ENCODE measurements at places on chromosomes 12 and 14.
A peak's percentile ranks its signal among the peaks of the same experiment; 100 is the strongest.

- DNase-seq: no peak
These were observed 33.3 kb upstream of the MSI1 start for GRCh38 chr12:120402217-120402616.

GRCh38 chr14:69042787-69043444, 63.8 kb upstream of the ACTN1 start:
- peak; percentile 6 for DNase-seq

- DNase-seq: no peak
These were observed 203.7 kb downstream of the CACNA1C start for GRCh38 chr12:2256453-2256852.

DNA sequence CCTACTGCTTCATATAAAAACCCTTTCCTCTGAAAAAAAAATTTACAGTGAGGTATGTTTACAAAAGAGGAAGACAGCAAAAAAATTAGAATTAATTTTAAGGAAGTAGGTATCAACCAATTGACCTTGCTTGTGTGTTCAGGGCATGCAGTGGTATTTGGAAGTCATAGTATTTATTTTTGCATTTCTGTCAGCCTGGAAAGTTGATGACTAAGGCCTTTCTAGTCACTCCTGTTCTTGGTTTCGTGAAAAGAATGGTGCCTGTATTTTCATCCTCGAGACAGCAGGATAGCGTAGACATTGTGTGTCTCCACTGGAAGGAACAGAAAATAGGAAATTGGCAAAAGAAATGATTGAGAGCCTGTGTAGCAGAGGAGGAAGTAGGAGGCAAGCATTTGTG, 24.5 kb downstream of the SLC16A7 start:
- DNase-seq: no peak

DNA sequence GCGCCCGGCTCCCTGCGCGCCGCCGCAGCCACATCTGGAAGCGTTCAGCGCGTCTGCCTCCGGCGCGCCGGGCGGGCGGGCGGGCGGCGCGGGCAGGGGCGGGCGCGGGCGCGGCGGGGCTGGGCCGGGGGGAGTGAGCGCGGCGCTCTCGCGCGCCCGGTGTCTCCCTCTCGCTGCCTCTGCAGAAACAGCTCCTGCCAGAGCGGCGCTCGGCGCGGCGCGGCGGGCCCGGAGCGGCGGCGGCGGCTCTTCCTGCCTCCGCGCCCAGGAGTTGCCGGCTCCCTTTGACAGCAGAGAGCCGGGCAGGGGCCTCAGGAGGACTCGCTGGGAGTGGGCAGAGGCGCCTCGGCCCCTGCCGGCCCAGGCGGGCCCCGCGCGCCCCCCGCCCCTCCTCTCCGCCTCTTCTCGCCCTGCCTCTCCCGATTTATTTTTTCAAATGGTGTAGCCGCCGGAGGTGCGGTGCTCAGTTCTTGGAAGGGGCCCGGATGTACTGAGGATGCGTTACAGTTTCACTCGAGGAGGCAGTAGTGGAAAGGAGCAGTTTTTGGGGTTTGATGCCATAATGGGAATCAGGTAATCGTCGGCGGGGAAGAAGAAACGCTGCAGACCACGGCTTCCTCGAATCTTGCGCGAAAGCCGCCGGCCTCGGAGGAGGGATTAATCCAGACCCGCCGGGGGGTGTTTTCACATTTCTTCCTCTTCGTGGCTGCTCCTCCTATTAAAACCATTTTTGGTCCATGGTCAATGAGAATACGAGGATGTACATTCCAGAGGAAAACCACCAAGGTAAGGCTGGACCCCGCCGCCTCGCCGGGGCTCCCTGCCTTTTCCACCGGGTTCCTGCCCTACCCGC, at the start of gene CACNA1C:
Gene CACNA1C, plus strand, starts transcription at position 162 of the 853 bp plus-strand sequence. Its CDS starts 576 bp downstream, at position 738.
- DNase-seq: peak; percentile 33

- no peak for DNase-seq
These were observed 36.6 kb downstream of the TC2N start for GRCh38 chr14:91830777-91831176.

DNA sequence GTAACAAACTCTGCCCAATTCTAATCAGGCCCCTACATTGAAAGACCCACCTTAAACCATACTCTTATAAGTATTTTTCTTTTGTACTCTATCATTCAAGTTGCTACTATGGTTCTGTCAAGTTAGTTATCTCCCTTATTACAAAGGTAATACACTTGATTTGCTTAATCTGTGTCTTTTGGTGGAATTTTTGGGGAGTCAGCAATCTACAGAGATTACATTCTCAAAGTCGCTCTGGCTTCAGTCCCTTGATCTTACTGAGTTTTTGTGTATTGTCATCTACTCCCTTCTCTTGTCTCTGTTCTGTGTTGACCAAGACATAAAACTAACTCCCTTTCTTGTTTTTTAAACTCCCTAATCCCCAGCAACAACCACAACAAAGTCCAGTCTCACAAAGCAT, 353.1 kb downstream of the LRIG3 start:
- DNase-seq: no peak

DNA sequence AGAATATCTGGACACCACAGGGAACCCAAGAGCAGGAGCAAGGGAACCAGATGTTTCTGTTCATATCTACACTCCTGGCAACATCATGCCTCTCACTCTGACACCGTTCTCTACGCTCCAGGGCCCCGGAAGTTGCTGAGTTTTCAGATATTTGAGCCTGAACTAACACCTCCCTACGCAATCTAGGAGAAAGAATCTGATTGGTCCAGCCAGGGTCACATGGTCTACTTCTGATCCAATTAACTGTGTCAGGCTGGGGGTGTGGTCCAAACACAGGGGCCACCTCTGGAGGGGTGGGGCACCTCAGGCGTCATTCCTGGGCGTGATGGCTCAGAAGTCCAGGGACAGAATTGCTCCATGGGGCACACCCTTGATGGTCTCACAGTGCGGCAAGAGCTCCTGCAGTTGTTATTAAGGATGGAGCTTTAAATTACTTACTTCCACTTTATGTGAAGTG, 165.5 kb downstream of the PTPN11 start:
- no peak for DNase-seq

GRCh38 chr14:90942511-90942910, 117.9 kb downstream of the RPS6KA5 start:
- no peak for DNase-seq

GRCh38 chr14:104274806-104275205, 136.4 kb downstream of the KIF26A start:
- DNase-seq: no peak

- DNase-seq: peak; percentile 49
These were observed 441 bp downstream of the RAB5B start for GRCh38 chr12:55974308-55974730.

- no peak for DNase-seq
These were observed 161.7 kb downstream of the CAND1 start for GRCh38 chr12:67430708-67431335.

DNA sequence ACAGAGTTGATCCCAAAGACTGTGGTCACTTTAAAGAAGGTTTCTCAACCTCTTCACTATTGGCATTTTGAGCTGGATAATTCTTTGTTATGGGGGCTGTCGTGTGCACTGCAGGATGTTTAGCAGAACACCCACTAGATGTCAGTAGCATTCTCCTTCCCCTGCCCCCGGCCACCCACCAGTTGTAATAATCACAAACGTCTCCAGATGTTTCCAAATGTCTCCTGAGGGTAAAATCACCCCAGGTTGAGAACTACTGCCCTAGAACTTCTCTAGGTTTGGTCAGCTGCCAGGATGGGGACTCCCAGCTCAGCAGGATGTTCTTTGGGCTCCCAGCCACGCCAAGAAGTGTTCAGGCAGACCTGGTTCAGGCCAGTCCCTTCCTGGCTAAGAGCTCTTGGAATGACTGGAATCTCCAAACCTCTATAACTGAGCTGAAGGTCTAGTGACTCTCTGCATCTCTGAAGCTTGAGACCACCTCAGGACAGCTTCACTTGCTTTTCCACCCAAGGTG, 12.5 kb upstream of the AJUBA start:
- DNase-seq: peak; percentile 49

GRCh38 chr12:70920251-70920851, at the start of gene PTPRR:
TSS of gene PTPRR (minus strand) at chr12:70920738. CDS start at chr12:70920390, 348 bp downstream.
- no peak for DNase-seq

DNA sequence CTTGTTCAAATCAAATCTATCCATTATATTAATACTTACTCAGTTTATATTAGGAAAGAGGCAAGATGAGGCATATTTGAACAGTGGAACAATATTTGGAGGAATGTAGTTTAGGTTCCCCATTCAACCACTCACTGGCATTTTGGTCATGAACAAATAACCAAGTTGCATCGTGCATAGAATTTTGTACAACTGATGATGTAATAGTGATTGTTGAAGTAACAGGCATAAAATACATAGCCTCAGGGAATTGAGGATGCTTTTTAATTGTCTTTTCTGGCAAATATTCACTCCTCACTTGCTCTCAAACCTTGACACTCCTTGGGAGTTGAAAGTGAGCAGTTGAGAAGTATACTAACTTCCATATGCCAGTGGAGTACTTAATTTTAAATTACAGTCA, 175.2 kb downstream of the SRGAP1 start:
- no peak for DNase-seq

DNA sequence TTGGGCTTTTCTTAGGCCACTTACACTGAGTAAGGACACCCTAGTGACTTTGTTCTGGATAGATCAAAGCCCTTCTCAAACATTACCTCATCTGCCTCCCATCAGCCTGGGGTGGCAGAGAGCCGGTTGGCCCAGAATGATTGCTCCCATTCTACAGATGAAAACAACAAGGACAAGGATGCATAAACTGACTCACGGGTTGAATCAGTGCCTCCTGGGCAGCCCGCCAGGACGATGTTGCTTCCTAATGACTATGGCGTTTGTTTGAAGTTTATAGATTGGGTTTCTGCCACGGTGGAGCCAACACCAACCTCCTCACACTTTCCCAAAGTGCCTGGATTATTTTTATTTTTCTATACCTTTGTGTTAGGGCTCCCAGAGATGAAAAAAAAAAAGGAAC, 3.6 kb upstream of the VRK1 start:
- DNase-seq: no peak

GRCh38 chr12:84661786-84662185, 250.8 kb downstream of the SLC6A15 start:
- DNase-seq: no peak

GRCh38 chr12:77578466-77579220, 252.1 kb upstream of the NAV3 start:
- DNase-seq: no peak

DNA sequence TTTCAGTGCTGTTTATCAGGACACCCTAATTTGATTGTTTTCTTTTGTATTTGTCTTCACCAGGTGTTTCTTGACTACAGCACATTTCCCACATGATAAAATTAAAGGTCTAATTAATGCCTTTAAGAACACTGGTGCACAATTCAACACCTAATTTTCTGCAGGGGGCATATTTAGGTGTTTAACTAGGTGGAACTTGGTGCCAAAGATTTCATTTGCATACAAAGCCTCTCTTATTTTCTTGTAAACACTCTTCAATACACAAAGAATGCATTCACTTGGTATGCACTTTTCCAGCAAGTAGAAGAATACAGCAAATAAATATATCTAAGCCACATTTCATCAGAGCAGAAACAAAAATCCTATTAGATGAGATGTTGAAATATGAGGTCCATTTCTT, 646.2 kb upstream of the FOXG1 start:
- no peak for DNase-seq

GRCh38 chr12:88493636-88494035, 86.6 kb downstream of the KITLG start:
- no peak for DNase-seq

DNA sequence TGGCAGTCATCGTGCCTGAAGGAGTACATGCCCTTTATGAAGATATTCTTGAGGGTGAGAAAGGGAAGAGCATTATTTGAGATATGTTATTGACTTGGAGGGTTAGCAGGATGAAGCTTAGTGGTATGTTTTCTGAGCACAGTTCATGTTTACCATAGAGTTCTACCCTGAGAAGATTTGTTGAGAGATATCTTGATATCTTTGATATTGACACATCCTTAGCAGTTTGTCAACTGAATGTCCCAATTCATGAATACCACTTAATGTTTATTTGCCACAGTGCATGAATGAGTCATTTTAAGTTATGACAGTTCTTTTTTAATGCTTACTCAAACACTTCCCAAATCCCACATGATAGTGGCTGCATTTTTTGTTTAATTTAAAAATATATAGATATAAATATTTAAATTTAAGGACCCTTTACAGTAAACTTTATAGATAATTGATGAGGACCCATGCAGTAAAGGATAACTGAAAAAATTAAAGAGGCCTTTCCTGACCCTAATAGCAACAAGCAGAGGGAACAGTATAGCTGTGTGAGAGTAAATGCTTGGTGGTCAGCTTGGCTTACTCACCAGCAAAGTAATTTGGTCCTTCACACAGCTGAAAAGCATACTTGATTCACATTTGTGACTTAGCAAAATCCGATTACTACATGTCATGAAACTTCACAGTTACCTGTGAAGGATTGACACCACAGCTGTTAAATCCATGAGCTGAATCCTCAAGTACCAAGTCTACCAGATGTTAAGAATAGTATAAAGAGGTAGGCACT, 25.8 kb downstream of the SLC39A9 start:
- no peak for DNase-seq

GRCh38 chr12:6837370-6838060, 3.2 kb upstream of the GNB3 start:
- DNase-seq: no peak

DNA sequence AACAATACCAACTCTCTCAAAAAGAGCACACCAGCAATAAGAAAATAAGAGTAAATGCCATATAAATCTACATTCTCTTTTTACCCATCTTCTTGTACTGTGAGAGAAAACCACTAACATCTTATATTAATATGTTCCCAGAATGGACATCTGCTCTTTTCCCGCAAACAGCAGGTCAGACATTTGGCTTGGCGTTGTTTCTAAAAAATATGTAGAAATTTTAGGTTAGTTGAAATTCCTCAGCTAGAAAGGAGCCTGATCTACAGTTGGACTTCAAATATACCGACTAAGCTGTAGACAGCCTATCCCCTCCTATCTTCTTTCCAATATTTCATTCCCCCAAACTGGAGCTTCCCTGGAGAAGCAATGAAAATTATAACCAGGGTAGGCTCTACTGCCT, 88.7 kb downstream of the PPP2R5E start:
- no peak for DNase-seq

DNA sequence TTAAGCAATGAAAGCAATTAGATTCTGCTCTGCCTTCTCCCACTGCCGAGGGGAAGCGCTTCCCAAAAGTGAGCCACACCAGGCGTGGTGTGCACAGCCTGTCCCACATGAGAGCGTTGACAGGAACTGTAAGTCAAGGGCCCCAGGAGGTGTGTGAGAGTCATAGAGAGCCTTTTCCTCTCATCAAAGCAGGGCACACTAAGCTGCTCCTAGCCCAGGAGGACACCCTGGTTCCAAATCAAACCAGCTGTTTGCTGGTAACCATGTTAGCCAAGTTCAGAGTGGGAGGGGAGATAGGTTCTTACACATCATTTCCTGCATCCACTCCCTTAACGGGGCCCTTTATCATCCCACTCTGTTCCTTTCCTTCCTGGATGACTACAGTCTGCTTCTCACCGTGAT, 98.3 kb downstream of the SPTSSA start:
- no peak for DNase-seq

All from CD4-positive, alpha-beta T cell treated with Interleukin-17A for 1 hour (primary cell).